Naive B cell (primary cell): ENCODE measurements at places on chromosomes 12 and 14. TPM values are rescaled to one million over a fixed set of nuclear protein-coding genes. Genes with fewer than 3 reads are reported as not detected.

Gene ZBTB42
- polyA plus RNA-seq = 1.2 TPM

Gene LMNTD1
- not detected for polyA plus RNA-seq

DNA sequence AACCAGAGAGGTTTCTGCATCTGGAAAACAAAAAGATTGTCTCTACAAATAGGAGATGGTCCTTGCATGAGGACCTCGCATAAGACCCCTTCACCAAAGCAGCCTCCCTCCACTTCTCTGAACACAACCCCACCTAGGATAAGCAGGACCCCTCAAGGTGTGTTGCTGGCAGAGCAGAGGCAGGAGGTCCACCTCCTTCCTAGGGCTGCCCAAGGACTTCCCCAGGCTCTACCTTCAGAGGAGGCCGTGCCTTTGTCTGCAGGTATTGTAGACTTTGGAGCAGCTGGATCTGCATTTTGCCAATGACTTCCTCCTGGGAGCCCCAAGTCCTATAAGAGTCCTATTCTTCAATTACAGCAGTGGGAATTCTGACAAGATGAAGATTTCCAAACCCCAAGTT, 67.3 kb upstream of the TSPAN11 start:
- no peak for DNase-seq

DNA sequence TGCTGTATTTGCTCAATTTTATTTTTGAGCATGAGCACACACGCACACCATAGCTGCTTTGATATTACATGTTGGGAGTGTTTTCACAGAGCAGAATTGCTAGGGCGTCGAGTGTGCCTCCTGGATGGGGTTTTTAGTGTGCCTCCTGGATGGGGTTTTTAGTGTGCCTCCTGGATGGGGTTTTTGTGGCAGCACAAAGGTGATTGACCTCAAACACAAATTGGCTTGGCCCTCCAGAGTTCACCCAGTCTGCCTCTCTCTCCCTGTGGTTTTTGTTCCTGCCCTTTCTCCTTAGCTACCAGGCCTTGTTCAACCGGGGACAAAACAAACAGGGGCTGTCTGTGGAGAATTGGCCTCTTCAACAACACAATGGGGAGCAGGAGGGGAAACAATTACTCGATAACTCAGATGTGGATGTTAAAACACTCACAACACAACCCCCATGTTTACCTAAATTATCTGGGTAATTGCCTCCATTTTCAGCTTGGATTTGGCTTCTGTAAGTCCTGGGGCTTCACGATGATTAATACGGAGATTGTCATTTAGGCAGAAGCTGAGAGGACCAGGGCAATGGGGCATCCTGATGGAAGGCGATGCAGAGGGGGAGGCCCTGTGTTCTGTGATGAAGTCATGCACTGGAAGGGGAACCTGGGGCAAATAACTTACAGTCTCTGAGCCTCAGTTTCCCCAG, 26.9 kb downstream of the TBX3 start:
- no peak for DNase-seq

DNA sequence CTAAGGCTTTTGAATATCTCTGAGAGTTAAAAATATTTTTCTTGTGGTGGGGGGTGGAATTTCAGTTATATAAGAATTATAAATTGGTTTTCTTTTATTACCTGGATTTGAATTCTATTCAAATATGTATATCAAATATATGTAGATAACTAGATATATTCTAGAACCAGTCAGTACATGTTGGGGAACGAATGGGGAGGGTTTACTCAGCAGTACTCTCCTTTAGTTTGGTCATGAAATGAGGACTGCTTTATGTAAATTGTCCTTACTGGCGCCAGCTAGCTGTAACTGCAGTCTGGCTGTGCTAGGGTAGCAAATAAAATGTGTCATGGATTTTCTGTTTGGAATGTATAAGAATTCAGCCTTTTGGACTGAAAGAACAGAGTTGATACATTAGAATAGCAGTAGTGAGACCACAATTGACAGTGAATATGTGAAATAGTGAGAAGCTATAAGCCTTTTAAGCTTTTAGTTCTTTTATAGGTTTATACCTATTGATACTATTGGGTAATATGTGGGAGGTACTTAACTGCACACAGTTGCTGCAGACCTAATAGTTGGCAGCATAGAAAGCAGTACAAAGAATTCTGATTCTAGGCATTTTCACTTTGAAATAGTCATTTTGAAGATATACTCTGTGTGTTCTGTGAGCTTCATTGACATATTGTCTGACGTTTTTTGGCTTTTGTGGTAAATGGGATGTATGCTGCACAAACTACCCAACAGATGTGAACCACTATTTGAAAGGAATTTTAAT, 29.0 kb downstream of the ATF7IP start:
- peak; percentile 44 for DNase-seq

GRCh38 chr12:15829949-15830348, 40.8 kb upstream of the EPS8 start:
- no peak for DNase-seq

GRCh38 chr12:76940671-76941445, 62.0 kb upstream of the CSRP2 start:
- no peak for DNase-seq

GRCh38 chr12:47954058-47954457, 9.3 kb upstream of the TMEM106C start:
- DNase-seq = no peak

Gene STAC3
- 0.40 TPM for polyA plus RNA-seq

Gene PGF
- 0.65 TPM for polyA plus RNA-seq

Gene NEUROD4
- polyA plus RNA-seq = not detected
